Body of pancreas (tissue), 4 donors: ENCODE measurements at places on chromosomes 6 and 20.

DNA sequence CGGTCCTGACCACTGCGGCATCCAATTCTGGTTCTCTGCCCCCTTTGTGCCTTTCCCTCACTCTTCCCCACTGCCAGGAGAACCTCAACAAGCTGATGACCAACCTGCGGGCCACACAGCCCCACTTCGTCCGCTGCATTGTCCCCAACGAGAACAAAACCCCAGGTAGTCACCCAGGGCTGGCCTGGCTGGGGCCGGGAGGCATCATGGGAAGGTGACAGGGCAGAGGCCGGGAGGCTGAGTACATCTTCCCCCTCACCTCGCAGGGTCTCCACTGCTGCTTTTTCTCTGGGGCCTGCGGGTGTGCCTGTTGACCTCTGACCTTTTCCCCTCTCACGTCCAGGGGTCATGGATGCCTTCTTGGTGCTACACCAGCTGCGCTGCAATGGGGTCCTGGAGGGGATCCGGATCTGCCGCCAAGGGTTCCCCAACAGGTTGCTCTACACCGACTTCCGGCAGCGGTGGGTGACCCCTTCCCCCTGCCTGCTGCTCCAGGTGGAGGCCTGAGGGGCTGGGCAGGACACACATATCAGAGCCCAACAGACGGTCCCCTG is 35.1 kb downstream of the MYH7B start:
- no peak for DNase-seq

- no peak for DNase-seq
These were observed 409.5 kb downstream of the ADGRB3 start for GRCh38 chr6:69044534-69044933.

GRCh38 chr6:42979523-42980177 is 669 bp upstream of the PEX6 start:
- DNase-seq: no peak

- DNase-seq: no peak
These were observed 99.2 kb upstream of the ID4 start for GRCh38 chr6:19738010-19738409.

DNA sequence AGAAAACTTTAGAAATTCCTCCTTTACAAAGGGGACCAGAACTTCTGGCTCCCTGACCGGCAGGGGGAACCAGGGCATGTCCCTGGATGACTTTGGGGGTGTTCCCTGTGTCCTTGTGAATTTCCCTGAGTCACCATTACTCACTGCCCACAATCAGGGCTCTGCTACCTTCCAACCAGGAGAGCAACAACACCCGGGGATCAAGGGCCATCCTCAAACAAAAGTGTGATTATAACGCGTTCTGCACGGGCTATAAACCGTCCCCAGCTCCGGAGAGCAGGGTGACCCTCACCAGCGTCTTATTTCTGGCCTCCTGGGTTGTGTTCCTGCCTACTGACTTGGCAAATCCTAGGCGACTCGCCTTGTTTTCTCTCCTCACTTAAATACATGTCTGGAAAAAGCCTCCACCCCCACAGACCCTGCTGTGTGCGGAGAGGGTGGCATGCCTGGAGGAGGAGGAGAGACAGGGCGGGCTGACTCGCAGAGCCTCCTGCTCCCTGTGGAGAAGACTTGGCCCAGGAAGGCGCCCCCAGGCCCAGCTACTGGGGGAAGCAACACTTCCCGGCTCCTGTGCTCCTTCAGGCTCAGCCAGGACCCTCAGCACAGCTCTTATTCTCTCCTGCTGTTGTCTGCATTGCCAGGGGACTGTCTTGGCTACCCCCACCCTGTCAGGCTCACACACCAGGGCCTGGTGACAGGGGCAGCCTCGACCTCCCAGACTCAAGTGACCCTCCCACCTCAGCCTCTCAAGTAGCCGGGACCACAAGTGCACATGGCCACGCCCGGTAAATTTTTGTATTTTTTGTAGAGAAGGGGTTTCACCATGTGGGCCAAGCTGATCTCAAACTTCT is 54.1 kb downstream of the FGD2 start:
- peak; percentile 30 for DNase-seq

DNA sequence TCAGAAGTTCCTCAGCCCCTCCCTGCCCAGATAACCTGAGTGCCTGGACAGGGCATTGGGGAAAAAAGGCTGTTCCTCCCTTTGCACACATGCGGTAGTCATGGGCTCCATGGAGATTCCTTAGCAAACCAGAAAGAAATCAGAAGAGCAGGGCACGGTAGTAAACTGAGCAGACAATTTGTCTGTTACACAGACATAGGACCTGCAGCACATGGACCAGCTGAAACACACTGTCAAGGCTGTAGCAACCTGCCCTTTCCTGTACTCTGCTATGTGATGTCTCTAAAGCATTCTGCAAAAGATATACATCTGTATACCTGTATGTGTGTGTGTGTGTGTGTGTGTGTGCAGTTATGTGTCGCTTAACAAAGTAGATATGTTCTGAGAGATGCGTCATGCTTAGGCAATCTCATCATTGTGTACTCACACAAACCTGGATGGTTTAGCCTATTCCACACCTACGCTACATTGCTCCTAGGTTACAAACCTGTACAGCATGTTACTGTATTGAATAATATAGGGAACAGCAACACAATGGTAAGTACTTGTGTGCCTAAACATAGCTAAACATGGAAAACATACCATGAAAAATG is 44.4 kb upstream of the BMP5 start:
- DNase-seq: no peak

DNA sequence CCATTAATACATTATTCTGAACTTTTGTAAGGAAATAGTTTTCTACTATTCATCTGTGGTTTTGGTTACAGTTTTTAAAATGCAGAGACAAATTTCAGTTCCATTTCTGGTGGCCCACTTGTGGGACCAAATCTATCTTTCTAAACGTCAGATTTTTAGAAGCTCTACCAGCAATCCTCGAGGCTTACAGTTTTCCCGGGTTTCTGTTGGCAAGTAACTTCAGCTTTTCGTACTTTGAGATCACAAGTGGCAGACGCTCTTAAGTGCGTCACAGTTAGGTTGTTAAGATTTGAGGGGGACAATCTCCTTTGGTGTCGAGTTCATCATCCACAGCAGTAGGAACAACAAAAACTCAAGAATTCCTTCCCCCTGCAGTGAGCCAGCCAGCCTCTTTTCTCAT is 60.0 kb downstream of the JARID2 start:
- DNase-seq: no peak

DNA sequence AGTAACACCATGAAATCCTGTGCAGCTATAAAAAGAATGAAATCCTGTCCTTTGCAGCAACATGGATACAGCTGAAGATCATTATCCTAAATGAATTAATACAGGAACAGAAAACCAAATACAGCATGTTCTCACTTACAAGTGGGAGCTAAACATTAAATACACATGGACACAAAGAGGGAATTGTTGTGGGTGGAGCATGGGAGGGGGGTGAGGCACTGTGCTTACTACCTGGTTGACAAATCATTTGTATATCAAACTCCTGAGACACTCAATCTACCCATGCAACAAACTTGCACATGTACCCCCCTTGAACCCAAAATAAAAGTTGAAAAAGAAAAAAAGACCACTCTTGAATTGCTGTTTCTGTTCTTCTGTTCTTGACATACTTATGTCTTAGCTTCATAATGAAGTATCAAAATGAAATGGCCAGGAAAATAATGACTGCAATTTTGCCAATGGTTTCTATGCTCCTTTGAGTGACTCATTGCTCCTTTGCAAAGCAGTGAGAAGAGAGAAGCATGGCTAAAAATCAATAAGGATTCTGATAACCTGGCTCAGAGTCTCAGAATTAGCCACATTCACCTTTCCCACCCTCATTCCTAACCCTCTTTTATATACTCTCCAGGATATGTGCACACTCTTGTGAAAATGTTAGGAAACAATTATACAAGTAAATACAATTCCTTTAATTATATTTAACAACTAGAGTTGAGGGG is 71.0 kb downstream of the CYP39A1 start:
- DNase-seq: no peak

DNA sequence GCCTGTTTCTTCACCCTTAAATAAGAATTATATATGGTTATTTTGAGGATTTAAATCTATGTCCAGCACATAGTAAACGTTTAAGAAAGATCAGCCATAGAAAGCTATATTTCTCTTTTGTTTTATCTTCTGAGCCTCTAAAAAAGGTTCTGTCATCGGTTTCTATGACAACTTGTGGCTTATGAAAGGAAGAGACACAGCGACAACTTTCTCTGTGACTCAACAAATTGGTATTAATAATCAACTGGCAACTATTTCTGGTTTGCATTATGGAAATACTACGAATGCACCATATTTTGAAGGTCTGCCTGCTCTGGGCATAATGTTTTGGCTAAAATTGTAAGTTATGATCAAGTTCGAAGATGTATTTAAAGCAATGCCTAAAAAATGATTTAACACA is 751.0 kb downstream of the CD109 start:
- DNase-seq: no peak

DNA sequence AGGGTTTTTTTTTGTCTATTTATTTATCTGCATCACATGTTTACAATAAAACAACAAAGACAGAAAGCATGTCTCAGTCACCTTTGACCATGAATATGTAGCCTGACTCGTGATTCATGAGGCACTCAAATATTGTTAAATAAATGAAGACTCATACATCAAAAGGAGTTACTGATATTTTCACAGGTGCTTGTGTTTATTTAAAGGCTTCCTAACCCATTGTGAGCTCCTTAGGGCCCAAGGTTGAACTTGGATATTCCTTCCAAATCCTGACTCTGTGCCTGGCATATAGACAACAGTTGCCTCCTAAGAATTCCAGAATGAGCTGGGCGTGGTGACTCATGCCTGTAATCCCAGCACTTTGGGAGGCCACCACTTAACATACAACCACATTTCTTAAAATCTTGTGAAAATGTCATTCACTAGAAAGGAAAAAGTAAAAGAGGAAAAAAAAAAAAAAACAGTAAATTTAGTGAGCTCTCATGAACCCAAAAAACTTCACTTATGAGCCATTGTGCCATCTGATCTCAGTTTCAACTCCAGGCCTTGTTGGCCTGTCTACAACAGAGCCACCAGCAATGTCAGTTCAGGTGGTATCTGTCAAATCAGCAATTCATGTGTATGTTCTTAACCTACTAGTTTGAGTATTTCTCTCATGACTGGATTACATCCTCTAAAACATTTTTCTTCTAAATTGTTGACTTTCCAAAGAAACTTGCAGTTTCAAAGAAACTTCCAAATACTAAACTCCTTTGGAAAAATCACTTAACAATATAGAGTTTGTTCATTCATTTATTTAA is 162.7 kb upstream of the MARCKS start:
- DNase-seq: no peak

DNA sequence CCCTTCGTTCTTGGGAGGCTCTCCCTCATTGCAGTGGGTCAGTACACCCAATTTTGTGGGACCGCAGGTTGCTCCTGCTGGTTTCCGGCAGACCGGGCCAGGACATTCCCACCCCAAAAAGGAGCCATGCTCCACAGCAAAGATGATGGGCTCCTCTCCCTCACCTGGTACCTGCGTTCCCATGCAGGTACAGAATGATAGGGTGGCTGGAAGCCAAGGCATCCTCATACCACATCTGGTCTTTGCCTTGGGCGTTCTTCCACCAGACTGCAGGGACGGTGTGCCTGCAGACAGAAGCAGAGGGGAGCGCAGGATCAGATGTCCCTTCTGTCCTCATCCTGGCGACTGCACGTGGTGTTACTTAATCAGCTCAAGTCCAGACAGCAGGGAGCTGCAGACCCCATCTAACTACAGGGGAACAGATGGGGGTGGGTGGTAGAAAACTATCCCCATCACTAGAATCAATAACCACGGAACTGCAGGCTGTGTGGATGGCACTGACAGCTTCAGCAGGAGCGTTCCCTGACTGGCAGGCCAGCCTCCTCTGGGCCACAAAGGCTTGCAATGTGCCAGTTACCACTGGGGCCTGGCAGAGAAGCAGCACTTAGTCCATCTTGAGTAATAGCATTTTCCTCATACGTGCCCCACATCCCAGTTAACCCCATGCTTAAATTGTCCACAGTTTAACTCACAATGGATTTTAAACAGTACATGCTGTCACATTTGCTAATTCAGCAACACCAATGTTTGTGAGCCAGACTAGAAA is 70.4 kb downstream of the ABHD12 start:
- DNase-seq: no peak

DNA sequence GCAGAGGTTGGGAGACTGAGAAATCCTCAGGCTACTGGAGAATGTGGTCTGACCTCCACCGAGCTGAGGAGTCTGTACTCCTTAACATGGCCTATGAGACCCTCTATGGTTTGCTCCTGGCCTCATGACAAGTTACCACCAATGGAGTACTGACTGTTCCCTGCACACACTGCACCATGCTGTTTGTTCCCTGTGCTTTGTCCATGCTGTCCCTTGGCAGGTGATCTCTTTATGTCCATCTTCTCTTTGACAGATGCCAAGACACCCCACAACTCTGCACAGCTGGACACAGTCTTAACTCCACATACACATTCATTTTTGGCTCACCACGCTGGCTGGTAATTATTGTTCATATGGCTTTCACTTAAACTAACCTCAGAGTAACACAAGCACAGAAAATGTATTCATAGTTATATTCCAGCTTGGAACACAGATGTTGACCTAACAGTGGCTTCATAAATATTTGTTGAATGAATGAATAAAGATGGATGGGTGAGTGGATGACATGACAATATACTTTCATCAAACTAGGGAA is 258.0 kb downstream of the ATXN1 start:
- no peak for DNase-seq

- no peak for DNase-seq
These were observed 53.6 kb downstream of the CDC40 start for GRCh38 chr6:110233770-110234374.

DNA sequence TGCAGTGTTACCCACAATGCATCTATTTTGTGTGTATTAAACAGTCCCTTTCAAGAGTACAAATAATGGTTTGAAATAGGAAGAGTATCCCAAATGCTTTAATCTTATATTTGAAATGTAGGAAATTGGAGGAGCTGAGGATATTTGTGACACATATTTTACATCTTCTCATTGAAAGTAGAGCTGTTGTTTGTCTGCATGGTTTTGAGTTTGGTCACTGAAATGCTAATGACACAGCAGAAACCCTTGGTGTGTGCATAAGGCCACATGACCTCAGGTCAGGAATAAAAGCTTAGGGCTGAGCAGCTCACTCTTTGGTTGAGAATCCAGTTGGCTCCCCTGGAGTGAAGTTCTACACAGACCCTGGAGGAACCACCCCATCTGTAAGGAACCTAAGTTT is 49.8 kb downstream of the TPD52L1 start:
- DNase-seq: no peak

GRCh38 chr6:113039005-113039404 is 691.9 kb downstream of the RFPL4B start:
- no peak for DNase-seq
